GF-D8 (cell line): ENCODE measurements at places on chromosomes 1 and 21.

GRCh38 chr1:118363396-118363795 is 178.4 kb upstream of the SPAG17 start:
- DNase-seq = no peak

DNA sequence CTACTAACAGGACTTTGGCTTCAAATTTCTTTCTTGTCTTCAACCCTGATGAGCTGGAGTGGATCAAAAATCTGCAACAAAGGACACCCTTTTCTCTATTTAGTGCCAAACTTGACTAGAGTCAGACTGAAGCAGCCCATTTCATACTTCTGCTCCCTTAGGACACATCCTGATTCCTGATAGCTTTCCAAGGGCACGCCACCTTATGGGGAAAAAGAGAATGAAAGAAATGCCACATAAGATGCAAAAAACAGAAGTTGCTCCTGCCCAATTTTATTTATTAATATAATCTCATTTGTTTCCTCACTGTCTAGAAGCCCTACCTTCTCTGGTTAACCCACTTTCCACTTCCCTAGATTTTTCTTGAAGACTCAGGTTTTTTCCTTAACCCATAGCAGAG is 72.7 kb upstream of the NBPF4 start:
- no peak for DNase-seq

DNA sequence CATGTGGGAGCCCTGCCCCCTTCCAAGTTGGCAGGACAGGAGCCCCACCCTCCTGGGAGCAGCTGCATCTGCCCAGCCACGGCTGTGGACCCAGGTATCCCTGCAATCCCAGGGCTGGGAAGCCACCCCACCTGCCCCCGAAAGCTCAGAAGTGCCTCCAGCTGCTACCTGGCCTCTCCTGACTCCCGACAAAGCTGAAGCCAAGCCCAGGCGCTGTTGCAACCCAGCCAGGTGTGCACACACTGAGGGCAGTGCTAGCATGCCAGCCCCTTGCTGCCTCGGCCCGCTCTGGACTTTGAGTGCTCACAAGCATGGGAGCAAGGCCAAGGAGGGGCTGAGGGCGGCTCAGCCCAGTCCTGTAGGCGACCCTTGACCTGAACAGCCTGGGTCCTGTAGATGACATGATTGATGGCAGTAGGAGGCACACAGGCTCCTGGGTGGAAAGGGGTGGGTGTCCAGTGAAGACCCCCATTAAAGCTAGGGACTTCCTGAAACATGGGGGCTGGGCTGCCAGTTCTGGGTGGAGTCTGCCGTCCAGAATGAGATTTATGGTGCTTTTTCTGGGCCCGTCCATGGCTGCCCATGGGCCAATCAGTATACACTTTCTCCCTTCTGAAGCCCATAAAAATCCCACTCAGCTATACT is 2.8 kb upstream of the SSU72 start:
- DNase-seq = no peak

DNA sequence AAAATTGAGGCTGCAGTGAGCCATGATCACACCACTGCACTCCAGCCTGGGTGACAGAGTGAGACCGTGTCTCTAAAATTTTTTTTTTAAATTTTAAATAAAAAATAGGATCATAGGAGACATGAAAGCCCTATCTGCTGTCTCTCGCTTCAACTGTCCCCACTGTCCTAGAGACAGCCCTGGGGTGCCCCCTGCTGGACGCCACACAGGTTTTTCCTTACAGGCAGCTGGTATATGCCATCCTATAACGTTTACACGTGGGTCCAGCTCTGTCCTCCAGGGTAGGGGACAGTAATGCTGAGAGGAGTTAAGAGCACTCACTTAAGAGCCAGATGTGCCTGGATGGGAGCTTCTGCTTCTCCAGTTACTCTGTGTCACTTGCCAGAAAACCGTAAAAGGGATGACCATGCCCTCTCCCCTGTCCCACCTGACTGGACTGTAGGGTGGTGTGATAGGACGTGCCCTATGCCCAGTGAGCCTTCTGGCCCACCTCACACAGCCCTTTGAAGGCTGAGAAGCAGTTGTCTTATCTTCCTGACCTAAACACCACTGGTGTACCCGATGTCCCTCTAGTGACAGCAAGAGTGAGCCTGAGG is 8.5 kb downstream of the FBXO2 start:
- peak; percentile 36 for DNase-seq

DNA sequence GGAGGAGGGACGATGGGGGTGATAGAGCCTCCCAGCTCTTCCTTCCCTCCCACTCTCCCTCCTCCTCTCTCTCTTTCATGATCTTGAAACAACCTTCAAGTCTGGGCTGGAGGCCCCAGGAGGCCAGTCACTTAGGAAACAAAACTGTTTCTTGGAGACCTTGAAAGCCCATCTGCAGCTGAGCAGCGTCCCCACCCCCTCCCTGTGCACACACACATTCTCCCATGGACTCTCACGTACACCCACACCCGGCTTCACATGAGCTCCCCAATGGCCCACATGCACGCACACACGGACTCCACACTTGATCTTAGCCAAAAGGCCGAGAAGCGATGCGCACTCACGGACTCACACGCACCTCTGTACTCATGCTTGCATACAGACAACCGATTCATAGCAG is 3.2 kb upstream of the ATP1A2 start:
- DNase-seq = no peak

DNA sequence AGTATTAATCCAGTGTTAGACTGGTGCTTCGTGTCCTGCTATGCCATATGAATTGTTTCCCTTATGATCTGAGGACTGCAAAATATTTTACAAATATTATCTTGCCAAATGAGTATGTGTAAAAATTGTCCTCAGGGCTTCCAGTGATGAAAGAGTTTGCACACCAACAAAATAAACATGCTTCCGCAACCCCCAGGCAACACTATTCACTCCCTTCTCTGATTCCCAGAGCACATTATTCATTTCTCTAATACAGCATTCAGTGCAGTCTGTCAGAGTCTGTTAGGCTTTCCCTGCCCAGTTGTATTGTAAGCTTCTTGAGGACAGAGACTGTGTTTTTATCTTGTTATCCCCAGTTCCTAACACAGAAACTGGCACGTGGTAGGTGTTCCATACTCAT is 409.9 kb upstream of the C1orf87 start:
- no peak for DNase-seq
